ENCODE measurements at places on chromosomes 2 and 18.

DNA sequence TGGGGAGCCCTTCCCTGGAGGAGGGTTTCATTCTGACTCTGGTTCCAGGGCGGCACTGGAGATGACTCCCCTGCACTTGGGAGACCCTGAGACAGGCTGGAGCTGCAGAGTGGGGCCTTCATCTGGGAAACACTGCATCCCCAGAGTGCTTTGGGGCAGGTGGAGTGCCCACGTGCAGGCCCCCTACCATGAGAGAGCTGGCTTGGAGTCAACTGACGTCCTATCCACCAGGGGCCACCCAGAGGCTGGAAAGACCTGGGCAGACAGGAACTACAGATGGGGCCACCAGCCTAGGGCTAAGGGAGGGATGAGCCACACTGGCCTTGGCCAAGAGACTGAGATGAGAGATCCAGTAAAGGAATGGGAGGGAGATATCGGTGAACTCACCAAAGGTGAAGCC lies 153.8 kb downstream of the ASB1 start:
- no peak for DNase-seq

- DNase-seq, result no peak
These were observed 30.2 kb upstream of the LONRF2 start for GRCh38 chr2:100352521-100352920.

DNA sequence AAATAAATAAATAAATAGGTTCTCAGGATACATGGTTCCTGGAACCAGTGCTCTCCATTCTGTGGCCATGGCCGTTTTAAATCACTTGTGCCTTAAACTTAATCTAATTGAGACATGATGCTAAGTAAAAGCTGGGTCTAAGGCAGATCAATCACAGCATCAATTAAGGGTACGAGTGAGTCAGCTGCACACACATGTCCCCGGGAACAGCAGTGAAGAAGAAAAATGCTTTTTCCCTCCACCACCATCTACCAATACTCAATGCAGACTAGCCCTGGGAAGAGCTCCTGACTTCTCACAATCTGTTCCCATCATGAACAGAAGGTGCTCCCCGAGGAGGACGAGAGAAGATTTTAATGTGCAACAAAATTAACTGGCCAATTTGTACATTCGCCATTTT lies 6.8 kb upstream of the CHMP1B start:
- no peak for DNase-seq

- no peak for DNase-seq
These were observed 25.7 kb upstream of the ZNF532 start for GRCh38 chr18:58838946-58839345.

- no peak for DNase-seq
These were observed 111.1 kb downstream of the CDC42EP3 start for GRCh38 chr2:37560241-37560848.

DNA sequence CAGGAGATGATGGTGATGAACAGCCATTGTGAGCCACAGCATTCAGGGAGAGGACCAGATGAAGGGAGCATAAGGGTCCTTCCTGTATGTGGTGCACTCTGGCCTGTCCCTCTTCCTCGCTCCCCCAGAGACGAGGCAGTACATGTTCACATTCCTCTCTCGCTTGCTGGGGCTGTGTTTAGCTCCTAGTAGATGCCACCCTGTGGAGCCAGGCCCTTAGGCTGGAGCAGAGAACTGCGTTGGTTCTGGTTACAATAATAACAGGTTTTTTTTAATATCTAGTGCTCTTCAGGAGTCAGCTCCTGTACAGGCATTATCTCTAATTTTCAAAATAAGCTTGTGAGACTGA lies 171.1 kb upstream of the MYT1L start:
- DNase-seq, result no peak

DNA sequence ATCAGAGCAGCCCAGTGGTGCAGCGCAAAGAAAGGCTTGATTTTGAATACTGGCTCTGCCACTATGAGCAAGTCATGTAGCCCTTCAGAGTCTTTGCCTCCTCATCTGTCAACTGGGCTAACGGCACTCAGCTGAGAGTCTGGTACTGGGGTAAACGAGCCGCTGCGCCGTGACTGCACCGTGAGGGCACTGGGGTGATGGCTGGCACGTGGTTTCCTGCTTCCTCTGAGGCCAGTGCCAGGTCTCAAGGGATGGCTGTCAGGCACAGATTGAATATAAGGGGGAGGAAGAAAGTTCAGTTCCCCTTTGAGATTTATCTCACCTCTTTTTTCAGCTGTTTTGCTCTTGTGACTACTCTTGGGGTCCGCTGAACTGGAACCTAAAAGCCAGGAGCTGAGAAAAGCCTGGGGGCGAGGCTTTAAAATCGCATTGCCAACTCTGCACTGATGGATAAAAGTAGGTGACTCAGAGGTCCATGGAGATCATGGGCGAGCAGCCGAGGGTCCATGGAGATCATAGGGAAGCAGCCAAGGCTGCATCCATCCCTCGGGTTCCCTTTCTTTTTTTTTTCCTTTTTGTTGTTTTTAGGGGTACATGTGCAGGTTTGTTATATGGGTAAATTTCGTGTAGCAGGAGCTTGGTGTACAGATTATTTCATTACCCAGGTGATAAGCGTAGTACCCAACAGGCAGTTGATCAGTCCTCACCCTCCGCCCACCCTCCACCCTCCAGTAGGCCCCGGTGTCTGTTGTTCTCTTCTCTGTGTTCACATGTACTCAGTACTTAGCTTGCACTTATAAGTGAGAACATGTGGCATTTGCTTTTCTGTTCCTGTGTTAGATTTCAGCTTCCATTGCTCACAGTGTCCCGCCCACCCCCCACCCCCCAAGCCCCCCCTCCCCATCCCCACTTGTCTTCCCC lies 114.3 kb downstream of the SPP2 start:
- DNase-seq, result no peak

- DNase-seq, result no peak
These were observed 559.3 kb upstream of the PIK3C3 start for GRCh38 chr18:41395695-41396094.

DNA sequence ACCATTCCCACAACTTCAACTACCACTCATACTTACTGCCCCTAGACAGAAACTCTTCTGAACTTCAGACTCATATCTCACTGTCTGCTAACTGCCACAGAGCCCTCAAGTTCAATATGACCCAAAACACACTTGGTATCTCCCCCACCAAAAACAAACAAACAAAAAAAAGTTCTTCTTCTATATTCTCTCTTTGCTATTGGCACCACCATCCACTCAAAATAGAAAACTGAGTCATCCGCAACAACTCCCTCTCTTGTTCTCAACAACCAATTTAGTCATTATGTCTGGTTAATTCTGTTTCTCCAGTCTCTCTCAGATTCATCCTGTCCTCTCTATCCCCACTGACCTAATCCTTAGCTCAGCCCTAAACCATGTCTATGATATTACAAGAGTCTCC lies 7.2 kb upstream of the DCTN1 start:
- no peak for DNase-seq

DNA sequence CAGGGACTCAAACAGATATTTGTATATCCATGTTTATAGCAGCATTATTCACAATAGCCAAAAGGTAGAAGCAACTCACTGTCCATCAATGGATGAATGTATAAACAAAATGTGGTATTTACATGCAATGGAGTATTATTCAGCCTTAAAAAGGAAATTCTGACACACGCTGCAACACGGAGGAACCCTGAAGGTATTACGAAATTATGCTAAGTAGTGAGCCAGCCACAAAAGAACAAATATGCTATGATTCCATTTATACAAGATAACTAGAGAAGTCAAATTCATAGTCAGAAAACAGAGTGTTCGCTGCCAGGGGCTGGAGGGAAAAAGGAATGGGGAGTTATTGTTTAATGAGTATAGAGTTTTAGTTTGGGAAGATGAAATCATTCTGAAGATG lies 61.0 kb upstream of the CDKL4 start:
- no peak for DNase-seq

- DNase-seq, result no peak
These were observed 195.7 kb upstream of the TWIST2 start for GRCh38 chr2:238652053-238652770.

GRCh38 chr2:97646977-97647376 lies 1.1 kb downstream of the COX5B start:
- no peak for DNase-seq

GRCh38 chr2:122539311-122539710 lies 783.9 kb downstream of the TSN start:
- no peak for DNase-seq

DNA sequence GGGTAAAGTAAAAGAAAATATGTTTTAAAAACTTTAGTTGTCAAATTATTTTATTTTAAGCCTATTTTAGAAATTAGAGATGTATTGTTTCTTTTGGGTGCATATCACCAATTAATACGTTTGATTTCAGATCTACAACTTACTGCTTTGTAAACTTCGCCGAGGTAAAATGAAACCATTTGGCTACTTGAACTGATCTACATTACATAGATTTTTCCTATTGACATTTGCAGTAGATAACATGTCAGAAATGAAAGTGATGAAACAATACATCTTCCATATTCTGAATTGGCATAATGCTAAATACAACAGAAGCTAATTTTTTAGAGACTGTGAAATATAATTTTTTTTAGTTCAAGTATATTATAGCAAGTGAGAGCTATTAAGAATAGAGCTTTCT lies 39.5 kb downstream of the GLS start:
- DNase-seq, result no peak

- DNase-seq, result no peak
These were observed 114.2 kb upstream of the KLHL29 start for GRCh38 chr2:23270810-23271209.

- DNase-seq, result no peak
These were observed 75.5 kb downstream of the KYNU start for GRCh38 chr2:142952793-142953494.

GRCh38 chr2:136131961-136132824 lies 14.2 kb upstream of the CXCR4 start:
- DNase-seq, result no peak

- DNase-seq, result no peak
These were observed 83.4 kb upstream of the ZEB2 start for GRCh38 chr2:144603334-144603733.

DNA sequence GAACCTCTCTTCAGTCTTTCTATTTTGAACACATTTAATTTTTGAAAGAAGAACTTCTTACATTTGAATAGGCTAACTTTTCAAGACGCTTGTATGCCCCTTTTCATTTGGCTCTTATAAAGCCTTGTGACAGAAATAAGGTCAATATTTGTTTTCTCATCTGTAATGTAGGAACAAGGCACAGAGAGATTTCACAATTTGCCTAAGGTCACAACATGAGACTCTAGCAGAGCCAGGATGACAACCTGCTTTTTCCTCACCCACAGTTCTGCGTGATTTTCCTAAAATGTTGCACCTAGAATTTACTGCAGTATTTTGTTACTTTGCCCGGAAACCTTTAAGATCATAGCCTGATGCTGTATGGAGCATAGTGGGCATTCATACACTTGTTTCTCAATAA lies 67.4 kb downstream of the TXNL1 start:
- no peak for DNase-seq

GRCh38 chr18:64717026-64717425 lies 568.1 kb upstream of the LINC00305 start:
- DNase-seq, result no peak

DNA sequence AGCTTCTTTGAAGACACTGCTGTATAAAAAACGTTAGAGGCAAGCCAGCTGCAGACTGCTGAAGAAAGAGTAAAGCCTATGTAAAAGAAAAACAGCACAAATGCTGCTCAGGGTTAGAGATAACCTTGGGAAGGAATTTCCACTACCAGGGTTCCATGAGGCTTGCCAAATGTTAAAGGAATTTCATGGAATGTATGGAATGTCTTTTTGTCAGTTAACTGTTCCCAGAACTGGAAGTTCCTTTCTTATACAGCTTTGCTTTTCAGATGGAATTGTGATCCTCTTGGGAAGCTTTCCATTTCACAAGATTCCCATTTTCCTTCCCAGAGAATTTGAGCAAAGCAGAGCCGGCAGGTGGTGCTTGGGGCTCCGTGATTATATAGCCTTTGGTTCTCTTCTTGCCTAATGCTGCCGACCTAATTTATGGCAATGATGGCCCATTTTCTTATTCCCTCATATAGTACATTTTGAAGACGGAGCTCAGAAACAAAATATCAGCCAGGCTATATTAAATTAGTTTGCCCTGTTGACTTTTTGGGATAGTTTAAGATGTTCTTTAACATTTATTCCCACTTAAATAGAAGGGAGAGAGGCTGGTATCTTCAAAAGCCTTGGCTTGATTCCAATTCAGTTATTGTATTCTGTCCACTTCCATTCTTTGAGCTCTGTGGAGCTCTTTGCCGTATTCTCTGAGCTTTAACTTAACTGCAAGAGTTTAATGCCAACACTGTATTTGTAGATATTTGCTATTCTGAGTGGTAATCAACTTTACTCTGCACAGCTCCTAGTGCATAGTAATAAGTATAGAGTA lies 162.3 kb downstream of the PHLPP1 start:
- no peak for DNase-seq

DNA sequence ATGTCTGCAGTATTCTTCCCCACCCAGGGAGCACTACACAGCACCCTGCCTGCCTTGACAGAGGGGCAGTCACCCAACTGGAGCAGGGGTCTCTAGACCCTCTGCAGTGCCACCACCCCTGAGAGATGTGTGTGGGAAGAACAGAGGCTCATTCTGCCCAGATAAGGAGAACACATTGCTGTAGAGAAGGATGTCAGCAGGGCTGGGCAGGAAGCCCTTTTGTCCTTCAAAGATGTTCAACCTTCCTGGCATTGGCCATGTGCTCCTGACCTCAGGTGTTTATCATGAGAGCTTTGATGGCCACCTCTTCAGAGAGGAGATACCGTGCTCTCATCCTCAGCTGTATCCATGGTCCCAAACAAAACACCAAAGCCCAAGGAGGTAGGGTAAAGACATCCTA lies 4.6 kb upstream of the TEX51 start:
- DNase-seq, result no peak

DNA sequence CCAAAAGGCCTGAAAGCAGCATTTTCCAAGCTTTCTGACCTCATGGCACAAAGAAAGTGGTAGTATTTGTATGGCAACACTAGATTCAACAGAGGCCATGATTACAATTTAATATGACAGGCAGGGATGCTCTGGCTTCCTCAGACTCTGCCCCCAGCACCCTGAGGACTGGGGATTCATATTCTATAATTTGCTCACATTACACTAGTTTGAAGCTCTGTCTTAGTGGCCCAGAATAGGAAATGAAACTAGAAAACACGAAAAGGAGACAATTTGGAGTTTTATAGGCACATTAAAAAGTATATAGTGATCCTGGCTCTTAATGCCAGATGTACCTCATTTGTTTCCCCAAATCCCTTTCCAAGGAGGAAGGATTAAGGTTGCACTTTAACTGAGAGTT lies 173.0 kb upstream of the STK17B start:
- no peak for DNase-seq

DNA sequence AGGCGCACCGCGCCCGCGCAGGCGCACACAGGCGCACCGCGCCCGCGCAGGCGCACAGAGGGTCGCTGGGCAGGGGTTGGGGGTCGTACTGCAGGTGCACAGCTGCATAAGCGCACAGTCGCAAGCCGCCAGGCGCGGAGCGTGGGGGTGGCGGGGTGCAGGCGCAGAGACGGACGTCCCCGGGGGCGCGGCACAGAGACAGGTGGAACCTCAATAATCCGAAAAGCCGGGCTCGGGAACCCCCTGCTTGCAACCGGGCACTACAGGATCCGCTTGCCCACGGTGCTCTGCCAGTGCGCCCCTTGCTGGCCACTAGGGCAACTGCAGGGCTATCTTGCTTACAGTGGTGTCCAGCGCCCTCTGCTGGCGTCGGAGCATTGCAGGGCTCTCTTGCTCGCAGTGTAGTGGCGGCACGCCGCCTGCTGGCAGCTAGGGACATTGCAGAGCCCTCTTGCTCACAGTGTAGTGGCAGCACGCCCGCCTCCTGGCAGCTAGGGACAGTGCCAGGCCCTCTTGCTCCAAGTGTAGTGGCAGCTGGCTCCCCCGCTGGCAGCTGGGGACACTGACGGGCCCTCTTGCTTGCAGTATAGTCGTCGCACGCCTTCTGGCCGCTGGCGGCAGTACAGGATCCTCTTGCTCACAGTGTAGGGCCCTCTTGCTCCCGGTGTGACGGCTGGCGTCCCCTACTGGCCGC lies 34.9 kb downstream of the FAM110C start:
- DNase-seq, result no peak
